ENCODE measurements at places on chromosomes 3 and 15.

DNA sequence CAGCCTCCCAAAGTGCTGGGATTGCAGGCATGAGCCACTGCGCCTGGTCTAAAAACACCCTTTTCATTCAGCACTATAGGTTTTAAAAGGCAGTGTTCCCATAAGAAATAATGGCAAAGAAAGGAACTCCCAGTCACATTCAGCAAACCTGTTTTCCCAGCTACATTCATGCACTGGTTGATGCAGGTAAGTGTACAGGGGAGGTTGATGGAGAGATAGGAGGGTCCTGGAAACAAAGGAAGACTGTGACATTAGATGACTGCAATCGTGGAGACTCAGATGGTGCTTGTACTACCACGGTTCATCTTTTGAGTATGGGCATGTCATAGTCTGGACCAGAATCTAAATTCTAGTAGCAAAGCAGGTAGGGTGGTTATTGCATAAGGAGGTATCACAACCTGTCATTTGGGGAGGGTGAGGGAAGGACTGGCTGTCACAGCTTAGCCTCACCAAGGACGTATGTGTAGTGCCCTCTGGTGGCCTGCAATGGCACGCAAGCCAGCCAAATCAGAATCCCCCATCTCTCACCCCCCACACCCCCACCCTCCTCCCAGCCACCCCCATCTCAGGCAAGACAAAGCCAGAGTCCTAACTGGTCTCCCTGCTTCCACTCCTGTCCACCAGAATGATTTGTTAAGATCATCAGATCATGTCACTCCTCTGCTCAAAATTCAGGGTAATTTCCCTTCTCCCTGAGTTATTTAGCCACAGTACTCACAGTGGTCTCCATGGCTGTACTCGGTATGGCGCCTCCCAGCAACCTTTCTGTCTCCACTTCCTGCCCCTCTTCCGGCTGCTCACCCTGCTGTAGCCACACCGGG is 28.8 kb upstream of the UBL7 start:
- DNase-seq, result peak; percentile 41

GRCh38 chr15:43911235-43911781 is 84.5 kb downstream of the WDR76 start:
- DNase-seq, result peak; percentile 98

GRCh38 chr15:48966595-48967301 is 3.0 kb upstream of the SHC4 start:
- peak; percentile 60 for DNase-seq

- DNase-seq, result no peak
Measured at GRCh38 chr3:185788292-185788691, 36.5 kb downstream of the IGF2BP2 start.

DNA sequence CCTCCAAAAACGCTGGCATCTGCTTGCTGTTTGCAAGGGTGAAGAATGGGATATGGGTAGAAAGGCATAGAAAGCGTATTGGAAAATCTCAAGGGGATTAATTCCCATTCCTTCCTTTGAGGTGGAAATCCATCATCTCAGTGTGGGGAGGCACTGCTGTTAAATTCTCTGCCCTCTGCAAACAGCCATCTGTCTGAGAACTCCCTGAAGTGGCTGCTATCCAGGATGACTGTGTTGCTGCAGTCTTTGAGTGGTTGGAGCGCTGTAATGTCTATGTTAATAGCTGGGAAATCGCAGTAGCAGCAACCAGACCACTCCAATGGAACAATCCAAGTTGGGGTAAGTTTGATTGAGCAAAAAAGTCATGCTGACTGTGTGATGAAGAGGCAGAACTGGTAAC is 625.9 kb downstream of the NLGN1 start:
- DNase-seq, result peak; percentile 33

GRCh38 chr3:61560517-61561373 is 626 bp upstream of the PTPRG start:
- DNase-seq, result peak; percentile 85

DNA sequence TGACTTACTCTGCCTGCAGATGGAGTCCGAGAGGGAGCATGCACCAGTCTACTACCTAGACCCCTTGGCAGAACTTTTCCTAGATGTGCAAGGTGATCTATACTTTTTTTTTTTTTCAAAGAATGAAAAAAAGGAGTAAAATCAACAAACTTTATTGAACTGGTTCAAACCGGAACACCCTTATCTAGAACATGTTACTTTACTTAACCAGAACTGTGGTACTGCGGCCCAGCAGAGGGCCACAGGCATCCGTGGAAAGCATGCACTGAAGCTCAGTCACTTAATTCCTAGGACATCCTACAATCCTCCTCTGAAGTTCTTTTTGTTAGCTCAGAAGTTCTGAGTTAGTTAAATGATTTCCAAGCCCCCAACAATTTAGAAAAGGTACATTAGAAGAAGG is 21.6 kb downstream of the CHAC1 start:
- no peak for DNase-seq

DNA sequence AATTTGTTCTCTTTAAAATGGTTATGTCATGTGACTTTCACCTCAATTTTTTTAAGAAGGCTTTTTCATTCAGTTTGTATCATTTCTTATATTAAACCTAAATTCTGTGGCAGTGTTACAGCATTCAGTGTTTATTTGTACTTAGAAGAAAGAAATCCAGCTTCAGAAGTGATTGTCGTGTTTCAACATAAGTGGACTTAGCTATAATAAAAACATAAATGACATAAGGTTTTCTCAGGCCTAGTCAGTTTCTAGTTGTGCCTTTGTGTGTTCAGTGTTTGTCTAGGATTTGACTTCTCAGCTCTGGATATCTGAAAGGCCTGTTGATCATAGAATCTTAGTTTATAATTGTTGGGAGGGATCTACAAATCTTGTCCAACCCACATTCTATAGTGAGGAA is 80.5 kb downstream of the STT3B start:
- DNase-seq, result no peak

GRCh38 chr15:93497291-93497690 is 408.3 kb upstream of the RGMA start:
- DNase-seq, result no peak

GRCh38 chr3:183081459-183082183 is 17.7 kb downstream of the MCCC1 start:
- no peak for DNase-seq

- DNase-seq, result peak; percentile 26
Measured at GRCh38 chr15:90141646-90142045, 39.4 kb upstream of the IDH2 start.

DNA sequence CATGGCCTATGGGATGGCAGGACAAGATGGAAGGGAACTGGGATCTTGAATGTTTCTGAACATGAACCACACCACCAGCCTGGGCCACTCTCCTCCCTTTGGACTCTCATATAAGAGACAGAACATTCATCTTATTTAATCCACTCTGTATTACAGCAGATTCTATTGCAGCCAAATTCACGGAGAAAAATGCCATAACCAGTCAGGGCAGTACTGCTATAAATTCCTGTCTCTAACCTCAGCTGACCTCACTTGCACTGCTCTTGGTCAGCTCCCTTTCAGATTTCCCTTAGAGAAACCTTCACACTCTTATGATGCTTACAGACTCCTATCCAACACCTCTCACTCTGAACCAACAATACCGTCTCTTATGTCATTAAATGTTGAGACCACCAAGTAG is 101.4 kb downstream of the RYK start:
- DNase-seq, result peak; percentile 31

DNA sequence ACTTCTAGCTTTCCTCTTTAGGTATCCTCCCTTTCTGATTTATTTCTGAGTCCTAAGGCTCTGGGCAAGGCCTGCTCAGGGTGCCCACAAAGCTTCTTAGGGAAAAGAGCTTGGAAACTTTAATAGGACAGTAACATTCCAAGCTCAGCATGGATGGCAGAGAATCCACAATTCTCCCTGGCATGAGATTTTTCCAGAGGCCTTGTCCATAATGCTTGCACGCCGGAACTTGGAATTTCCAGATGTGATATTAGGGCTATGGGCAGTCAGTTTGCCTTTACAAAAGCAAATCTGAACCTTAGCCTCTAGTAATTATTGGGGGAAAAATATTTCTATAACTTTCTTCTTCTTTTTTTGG is 139.0 kb upstream of the RBMS3 start:
- no peak for DNase-seq

GRCh38 chr3:185150561-185150960 is 2.3 kb downstream of the C3orf70 start:
- DNase-seq, result no peak

DNA sequence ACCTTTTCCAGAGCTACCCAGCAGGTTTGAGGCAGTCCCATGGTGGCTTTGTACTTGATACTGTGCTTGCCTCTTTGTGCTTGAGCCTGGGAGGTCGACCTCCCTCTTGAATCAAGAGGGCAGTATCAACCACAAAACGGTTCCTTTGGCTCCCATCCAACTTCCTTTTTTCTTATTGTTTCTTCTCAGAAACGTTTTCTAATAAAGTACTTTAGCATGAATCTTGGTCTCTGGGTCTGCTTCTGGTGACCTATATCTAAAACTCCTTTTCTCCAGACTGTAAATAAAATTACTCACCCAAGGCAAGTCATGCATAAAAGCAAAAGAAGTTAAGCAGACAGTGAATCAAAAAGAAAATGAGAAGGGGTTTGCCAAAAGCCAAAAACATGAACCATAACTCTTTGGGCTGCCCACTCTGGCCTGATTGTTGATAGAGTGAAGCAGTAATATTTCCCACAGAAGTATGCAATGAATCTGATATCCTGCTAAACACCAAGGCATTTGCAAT is 112.2 kb upstream of the SLC4A7 start:
- DNase-seq, result peak; percentile 68

DNA sequence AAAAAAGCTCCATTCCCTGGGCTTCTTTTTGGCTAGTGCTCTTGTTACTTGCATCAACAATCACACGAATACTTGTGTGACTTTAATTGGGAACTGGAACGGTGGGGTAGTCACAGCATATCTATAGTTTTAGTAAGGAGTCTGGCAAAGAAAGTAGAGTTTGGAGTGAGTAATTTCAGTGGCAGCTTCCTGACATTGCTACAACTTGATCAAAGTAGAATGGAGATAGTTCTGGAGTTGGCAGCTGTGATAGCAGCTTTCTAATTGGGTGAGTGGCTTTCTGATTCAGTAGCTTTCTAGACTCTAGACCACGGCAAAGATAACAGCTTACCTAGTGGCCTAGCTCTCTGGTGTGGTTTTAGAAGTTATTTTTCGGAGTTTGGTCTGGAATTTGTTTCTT is 475.0 kb downstream of the TUSC7 start:
- DNase-seq, result peak; percentile 50

GRCh38 chr3:69671082-69671952 is 67.9 kb upstream of the MITF start:
- DNase-seq, result peak; percentile 26

DNA sequence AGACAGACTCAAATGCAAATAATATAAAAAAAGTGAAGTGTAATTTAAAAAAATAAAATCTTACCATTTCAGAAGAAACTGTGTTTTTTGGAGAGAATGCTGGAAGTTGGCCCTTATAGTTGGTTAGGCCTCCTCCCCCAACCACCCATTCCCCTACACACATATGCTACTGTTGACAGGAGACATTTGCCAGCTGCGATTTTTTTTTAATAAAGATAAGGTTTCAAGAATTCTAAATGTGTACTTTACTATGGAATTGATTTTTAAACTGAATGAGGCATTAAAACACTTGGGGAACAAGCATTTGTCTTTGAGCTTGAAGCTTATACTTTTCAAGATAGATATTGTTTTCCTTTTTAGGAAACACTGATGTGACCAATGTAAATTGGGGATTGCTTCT is 4.4 kb upstream of the SSR3 start:
- DNase-seq, result no peak

GRCh38 chr15:42133886-42134502 is 22.4 kb downstream of the PLA2G4F start:
- DNase-seq, result peak; percentile 27

GRCh38 chr3:61269435-61269834 is 18.2 kb upstream of the FHIT start:
- DNase-seq, result no peak

DNA sequence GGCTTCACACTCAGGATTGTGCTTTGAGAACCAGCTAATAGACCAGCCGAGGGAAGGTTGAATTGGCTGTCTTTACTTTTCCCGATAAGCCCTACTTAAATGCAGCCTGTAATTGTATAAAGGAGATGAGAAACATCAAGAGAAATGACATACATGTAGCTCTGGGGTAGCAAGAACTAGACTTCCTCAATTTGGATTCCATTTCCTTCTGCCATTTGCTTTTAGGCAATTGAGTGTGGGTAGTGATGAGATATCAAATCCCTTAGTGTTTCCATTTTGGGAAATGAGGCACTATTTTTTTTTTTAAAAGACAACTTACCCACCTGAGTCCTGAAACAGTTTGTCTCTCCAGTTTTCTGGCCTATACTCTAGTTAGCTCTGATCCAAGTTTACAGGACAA is 2.2 kb downstream of the INAFM2 start:
- no peak for DNase-seq

DNA sequence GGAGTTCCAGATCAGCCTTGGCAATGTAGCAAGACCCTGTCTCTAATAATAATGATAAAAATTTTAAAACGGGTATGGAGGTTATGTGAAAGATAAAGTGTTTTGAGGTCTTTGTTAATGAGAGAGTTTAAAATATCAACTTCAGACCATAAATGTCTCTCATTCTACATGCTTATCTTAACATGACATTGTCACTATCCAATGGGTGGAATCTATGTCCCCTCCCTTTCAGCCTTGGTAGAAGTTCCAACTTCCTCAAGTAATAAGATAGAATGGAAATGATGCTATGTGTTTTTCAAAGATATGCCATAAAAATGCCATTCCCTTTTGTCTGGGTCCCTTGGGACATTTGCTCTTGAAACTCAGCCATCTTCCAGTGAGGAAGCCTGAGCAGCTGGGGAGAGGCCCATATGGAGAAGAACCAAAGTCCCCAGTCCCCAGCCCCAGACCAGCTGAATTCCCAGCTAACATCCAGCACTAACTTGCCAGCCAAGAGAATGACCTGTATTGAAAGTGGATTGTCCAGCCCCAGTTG is 17.0 kb downstream of the RPSA start:
- no peak for DNase-seq

- DNase-seq, result no peak
Measured at GRCh38 chr15:100309109-100310040, 32.4 kb downstream of the ADAMTS17 start.

GRCh38 chr15:63255489-63255990 is 21.9 kb upstream of the APH1B start:
- no peak for DNase-seq

GRCh38 chr3:136989781-136990524 is 32.2 kb downstream of the IL20RB start:
- no peak for DNase-seq

DNA sequence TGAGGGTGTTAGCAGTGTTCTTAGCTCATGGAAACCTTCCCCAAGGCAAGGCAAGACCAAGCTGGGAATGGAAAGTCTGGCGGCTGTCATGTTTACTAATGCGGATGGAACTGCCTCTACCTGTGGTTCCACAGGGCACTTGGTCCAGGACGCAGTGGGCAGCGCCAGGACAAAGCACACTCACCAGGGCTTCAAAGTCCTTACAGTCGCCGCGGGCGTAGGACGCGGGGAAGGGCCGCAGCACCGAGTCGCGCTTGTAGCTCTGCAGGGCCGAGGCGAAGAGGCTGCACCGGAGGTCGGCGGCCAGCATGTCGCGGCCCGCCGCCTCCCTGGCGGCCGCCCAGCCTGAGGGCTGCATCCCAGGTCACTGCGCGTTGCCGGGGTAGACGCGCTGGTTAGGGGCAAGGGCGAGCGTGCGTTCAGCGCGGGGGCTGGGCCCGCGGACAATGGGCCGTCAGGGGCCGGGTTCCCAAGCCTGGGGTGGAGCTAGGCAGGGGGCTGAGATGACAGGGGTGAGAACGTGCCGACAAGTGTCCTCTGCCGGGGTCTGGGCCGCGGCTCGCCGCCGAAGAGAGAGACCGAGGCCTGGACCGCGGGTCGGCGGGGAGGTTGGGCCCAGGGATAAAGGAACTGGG is 497 bp downstream of the PARP16 start:
- DNase-seq, result no peak

- DNase-seq, result no peak
Measured at GRCh38 chr15:29003840-29004233, 118.1 kb downstream of the APBA2 start.

GRCh38 chr3:59872128-59872527 is 822.3 kb upstream of the CFAP20DC start:
- DNase-seq, result peak; percentile 4
